ENCODE measurements at places on chromosomes 7 and 10.

GRCh38 chr10:98231417-98231816 lies 36.6 kb downstream of the LOXL4 start:
- no peak for DNase-seq

GRCh38 chr10:88707429-88708155 lies 1.5 kb downstream of the LIPK start:
- no peak for DNase-seq

- DNase-seq, result no peak
Observed at GRCh38 chr7:4162884-4163564, 519.1 kb upstream of the FOXK1 start.

DNA sequence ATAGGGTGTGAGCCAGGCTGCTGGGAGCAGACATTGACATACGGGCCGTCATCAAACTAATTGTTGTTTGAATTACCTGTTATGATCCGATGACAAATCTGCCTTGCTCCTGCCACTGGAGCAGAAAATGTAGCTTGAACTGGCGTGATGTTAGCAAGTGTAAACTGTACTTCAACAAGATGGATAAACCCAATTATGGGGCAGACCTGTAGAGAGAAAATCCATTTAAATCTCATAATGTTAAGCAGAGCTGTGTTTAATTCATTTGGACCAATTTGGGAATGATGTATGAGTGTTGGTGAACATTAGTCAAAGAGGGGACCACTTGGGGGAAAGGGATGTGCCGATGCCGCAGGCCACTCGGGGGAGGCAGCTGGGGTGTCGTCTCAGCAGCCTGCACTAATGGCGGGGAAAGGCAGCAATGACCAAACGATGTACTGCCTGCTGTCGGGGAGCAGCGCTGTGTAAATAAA lies 27.4 kb downstream of the TCF7L2 start:
- no peak for DNase-seq

GRCh38 chr10:108612485-108612884 lies 1310.8 kb downstream of the XPNPEP1 start:
- DNase-seq, result no peak

DNA sequence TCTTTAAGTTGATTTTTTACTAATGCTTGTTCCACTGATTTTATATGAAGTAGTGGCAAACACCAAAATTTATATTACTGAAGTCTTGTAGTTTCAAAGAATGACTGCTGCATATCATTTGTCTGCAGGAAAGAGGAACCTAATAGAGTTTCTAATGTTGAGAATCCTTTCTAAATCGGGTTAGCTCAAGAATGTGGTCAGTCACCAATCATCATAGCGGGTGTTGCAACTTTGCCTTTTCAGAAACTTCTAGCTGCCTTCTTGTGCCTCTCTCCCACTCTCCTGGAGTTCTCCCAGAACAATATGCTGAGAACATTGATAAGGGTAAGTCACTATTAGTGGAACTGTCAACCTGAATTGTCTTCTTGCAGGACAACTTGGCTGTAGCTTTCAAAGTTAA lies 524.8 kb upstream of the SORCS1 start:
- DNase-seq, result no peak

DNA sequence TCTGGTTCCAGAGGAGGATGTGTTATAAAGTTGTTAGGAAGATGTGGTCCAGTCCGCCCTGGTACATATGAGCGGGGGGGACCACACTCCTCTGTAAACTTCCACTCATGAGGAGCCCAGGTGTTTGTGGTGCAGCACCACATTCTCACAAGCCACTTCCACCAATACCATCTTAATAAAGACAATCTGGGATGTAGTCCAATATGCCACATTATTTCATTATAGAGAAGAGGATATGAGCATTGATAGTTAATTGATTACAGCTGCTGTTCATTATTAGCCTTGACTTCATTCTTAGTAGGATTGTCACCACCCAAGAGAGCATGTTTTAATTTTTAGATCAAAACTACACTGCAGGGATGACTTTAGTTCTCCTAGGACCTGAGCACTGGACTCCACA lies 40.5 kb downstream of the ERCC6 start:
- DNase-seq, result no peak

- DNase-seq, result no peak
Observed at GRCh38 chr7:103574576-103574975, 128.6 kb upstream of the SLC26A5 start.

GRCh38 chr10:79346388-79347225 lies 662 bp upstream of the PPIF start:
- DNase-seq, result no peak

GRCh38 chr7:100568896-100569844 lies 4.5 kb downstream of the SAP25 start:
- DNase-seq, result peak; percentile 21

DNA sequence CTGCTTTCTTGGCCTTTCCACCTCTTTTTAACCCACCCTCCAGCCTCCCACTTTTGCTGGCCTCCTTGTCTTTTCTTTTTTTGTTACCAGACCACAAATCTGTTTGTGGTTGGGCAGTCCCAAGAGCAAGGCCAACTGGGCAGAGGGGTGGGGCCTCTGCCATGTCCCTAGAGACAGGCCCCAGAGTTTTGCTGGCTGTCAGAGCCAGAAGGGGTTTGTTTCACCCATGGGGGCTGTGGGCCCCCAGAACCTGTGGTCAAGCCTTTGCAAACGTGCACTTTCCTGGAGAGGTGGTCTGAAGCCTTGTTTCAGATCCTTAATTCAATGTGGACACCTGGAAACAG lies 10.3 kb downstream of the ZMIZ1 start:
- no peak for DNase-seq

DNA sequence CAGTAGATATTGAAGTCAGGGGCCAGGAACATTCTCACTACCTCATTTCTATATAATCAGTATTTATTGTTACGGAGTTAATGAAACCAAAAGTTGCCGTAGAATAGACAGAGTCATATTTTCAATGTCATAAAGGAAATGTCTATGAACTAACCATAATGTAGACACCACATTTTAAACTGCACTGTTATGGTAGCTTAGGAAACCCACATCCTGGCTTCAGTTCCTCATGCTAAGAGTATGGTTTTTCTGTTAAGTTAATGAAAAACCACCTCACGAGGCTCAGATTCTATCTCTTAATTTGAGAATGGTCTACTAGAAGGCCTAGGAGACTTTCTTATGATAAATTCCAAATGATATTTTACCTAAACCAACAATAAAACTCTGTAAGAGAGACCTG lies 166.5 kb downstream of the TMEM26 start:
- no peak for DNase-seq

DNA sequence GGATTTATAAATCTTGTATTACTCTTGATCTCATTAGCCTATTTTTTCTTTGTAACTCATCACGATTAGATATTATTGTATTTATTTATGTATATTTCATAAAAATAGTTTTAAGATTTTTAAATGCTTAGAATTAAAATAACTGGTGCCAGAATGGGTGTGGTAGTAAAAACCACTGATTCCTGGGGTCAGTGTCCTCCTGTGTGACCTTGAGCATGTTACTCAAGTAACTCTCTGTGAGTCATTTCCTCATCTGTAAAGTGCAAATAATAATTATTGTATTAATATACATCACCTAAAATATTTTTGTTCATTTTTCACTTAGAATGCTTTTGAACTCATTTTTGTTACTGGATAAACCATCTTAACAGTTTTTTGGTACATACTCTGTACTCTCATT lies 91.3 kb upstream of the TMEM229A start:
- DNase-seq, result no peak

- DNase-seq, result peak; percentile 1
Observed at GRCh38 chr10:24209946-24210491, 1.1 kb downstream of the KIAA1217 start.

GRCh38 chr10:22644222-22644621 lies 70.2 kb downstream of the PIP4K2A start:
- no peak for DNase-seq

- no peak for DNase-seq
Observed at GRCh38 chr7:37100735-37101331, 347.8 kb downstream of the ELMO1 start.

DNA sequence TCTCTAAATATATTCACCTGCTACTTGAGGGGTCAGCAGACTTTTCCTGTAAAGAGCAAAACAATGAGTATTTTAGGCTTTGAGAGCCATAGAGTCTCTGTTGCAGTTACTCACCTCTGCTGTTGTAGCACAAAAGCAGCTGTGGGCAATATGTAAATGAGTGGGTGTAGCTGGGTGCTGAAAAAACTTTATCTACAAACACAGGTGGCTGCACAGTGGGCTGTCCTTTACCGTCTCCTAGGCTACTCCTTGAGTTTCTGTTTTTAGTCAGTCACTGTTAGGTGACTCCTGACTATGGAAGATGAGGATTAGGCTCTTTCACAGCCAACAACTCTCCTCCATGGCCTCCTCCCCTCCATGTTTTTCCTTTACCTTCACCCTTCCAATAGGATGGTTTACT lies 286.1 kb upstream of the C7orf33 start:
- DNase-seq, result no peak

- peak; percentile 82 for DNase-seq
Observed at GRCh38 chr10:95792874-95793285, 36.9 kb downstream of the ENTPD1 start.

GRCh38 chr7:44979481-44980392 lies 922 bp upstream of the MYO1G start:
- no peak for DNase-seq

DNA sequence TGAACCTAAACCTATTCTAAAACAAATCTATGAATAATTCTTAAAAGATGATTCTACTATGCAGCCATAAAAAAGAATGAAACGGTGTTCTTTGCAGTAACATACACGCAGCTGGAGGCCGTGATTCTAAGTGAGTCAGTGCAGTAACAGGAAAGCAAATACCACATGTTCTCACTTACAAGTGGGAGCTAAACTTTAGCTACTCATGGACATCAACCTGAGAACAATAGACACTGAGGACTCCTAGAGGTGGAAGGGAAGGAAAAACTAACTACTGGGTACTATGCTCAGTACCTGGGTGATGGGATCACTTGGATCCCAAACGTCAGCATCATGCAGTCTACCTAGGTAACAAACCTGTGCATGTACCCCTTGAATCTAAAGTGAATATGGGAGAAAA lies 575.0 kb upstream of the MGMT start:
- DNase-seq, result no peak

DNA sequence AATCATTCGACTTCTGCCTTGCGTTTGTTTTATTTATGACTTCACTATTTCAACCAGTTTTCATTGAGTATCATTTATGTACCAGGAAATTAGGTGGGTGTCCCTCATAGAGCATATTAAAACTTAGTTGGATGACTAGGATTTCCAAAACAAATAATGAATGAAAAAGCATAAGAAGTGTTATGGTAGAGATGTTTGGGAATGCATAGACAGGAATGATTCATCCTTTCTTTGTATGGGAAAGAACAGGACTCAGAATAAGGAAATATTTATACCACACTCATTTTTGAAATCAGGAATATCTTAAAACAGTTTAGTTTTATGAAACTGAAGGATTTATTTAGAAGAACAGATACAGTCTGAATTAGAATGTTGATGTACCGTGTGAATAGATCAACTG lies 315.7 kb downstream of the EXOC4 start:
- no peak for DNase-seq

- peak; percentile 81 for DNase-seq
Observed at GRCh38 chr7:94289071-94289470, 105.6 kb upstream of the COL1A2 start.

- no peak for DNase-seq
Observed at GRCh38 chr10:110368002-110368401, 63.3 kb upstream of the SMNDC1 start.

DNA sequence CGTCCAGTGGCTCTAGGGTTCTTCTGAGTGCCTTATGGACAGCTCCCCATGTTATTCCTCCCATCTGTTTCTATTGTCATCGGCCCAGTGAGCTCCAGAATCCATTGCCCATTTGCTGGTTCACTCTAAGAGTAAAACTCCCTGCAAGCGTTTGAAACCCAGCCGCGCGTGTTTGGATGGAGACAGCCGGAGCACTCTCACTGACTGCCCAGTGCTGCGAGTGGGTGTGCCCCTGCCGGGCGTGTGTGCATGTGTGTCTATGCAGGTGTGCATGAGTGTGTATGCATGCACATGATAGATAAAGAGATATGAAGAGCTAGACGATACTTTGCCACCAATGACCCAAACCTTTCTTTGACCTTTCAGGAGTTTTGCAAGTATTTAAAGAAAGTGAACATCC lies 347.2 kb upstream of the MKI67 start:
- no peak for DNase-seq

GRCh38 chr7:88090671-88091070 lies 129.2 kb downstream of the SRI start:
- no peak for DNase-seq

GRCh38 chr10:36802490-36803153 lies 322.8 kb upstream of the ANKRD30A start:
- peak; percentile 1 for DNase-seq

GRCh38 chr7:80324032-80324431 lies 187.8 kb downstream of the GNAT3 start:
- peak; percentile 15 for DNase-seq

DNA sequence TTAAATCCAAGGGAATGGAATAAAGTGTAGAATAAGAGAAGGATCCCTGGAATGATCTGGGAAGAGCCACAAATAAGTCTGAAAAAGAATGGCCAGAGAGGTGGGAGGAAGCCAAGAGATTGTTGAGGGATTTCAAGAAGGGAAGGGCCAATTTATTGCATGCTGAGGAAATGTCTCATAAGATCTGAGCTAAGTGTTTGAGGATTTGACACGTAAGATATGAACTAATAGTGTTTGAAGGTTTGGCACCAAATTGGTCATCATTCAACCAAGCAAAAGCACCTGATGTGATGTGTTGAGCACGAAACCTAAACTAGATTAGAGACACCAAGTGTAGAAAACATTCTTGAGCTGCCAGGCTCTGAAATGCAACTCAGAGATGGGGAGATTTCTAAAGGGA lies 97.9 kb downstream of the TSPAN12 start:
- DNase-seq, result no peak

DNA sequence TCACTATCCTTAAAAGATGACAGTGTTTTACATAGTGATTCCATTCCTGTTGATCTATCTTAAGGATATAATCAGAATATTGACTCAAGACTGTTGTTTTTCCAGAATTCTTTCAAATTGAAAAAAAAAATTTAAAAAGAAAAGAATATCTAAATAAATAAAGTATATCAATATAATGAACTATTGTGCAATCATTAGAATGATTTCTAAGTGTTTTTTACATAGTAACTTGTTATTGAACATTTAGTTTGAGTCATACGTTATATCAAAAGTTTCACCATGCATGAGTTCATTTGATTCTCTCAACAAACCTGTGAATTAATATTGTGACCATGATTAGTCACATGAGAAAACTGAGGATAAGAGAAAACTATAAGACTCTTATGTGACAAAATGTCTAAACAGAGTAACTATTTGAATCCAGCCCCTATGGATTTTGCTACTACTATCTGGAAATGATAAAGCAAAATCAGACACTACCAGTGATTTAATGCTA lies 46.1 kb downstream of the KLF6 start:
- no peak for DNase-seq
